ENCODE measurements at places on chromosomes 12 and 14.

DNA sequence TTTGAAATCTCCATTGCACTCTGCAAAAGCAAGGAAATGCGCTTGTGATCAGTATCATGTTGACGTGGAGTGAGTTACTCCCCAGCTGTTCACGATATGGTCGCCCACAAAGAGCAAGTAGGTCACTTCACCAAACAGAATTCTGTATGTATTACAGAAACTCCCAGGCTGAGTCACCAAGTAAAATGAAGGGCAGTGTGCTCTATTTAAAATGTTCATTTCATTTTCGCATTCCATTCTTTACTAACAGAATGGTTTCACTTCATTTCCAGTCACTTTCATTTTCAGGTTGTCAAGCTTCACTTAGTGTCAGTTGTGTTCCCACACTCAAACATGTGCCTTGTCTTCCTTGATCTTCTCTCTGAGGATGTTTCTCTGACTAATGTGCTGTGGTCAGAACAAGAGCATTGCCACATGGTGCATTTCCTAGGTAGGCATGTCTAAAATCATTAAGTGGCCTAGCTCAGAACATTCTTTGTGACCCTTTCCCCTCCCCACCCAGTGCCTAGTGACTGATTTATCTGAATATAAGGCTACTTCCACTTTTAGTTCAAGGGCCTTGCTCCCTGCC lies 391.2 kb downstream of the RAD51B start:
- H3K27me3 ChIP-seq = no peaks in the 10 kb centered on the region
- peaks cover 22% of the 10 kb centered on the region for H3K36me3 ChIP-seq
- H3K4me3 ChIP-seq = peak overlapping the region; percentile 12
- no peak for DNase-seq
- peak overlapping the region; percentile 90 for H3K27ac ChIP-seq
- H3K4me1 ChIP-seq = peaks cover 16% of the 10 kb centered on the region

DNA sequence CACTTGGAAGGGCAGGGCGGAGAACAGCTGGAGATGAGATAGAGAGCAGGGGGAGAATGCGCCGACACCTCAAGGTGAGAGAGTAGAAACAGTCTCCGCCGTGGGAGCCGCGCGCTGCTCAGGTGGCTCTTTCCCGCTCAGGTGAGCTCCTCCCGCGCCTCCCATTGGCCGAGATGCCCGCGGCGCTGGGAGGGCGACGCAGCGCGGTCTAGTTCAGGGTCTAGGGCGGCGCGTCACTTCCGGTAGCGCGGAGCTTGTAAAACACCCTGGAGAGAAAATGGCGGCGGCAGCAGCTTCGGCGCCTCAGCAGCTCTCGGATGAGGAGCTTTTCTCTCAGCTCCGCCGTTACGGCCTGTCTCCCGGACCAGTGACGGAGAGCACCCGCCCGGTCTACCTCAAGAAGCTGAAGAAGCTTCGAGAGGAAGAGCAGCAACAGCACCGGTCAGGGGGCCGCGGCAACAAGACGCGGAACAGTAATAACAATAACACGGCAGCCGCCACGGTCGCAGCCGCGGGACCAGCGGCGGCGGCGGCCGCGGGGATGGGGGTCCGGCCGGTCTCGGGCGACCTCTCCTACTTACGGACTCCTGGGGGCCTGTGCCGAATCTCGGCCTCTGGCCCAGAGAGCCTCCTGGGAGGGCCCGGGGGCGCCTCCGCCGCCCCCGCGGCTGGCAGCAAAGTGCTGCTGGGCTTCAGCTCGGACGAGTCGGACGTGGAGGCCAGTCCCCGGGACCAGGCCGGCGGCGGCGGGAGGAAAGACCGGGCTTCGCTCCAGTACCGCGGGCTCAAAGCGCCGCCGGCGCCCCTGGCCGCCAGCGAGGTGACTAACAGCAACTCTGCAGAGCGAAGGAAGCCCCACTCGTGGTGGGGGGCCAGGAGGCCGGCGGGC lies at the start of gene LEMD3:
Gene LEMD3, plus strand, starts transcription at position 264 of the 889 bp plus-strand sequence. Its CDS starts 14 bp downstream, at position 278.
- H3K27ac ChIP-seq = peak within 1 kb of the TSS; percentile 100
- H3K4me3 ChIP-seq = peak within 1 kb of the TSS; percentile 100

- no peaks in the 10 kb centered on the region for H3K4me1 ChIP-seq
- H3K36me3 ChIP-seq = no peaks in the 10 kb centered on the region
- DNase-seq = no peak
- no peak overlapping the region for H3K27ac ChIP-seq
- no peaks in the 10 kb centered on the region for H3K27me3 ChIP-seq
- no peak overlapping the region for H3K4me3 ChIP-seq
Measured at GRCh38 chr14:55848964-55849363, 269.0 kb downstream of the KTN1 start.

DNA sequence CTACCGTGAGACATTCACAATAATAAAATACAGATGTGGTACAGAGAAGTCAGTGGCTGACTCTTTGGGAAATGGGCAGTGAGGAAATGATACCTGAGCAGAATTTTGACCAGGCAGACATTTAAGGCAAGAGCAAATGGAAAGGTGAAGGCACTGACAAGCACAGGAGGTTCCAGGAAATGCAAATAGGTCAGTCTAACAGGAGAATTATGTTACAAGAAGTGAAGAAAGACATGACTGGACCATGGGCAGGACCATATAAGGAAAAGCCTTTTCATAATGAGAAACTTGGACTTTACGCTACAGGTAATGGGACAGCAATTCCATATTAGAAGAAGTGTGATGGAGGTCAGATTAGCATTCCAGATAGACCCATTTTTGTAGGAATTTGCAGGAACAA lies 338.9 kb downstream of the PDZRN4 start:
- H3K4me3 ChIP-seq = no peak overlapping the region
- DNase-seq = no peak
- H3K4me1 ChIP-seq = no peaks in the 10 kb centered on the region
- no peaks in the 10 kb centered on the region for H3K27me3 ChIP-seq
- no peaks in the 10 kb centered on the region for H3K36me3 ChIP-seq

GRCh38 chr12:52155048-52155868 lies 36.6 kb downstream of the KRT80 start:
- H3K27ac ChIP-seq = no peak overlapping the region
- H3K4me1 ChIP-seq = peaks cover 4% of the 10 kb centered on the region
